IPS-NIHi11 (cell line): ENCODE measurements at places on chromosomes 16 and 17.

DNA sequence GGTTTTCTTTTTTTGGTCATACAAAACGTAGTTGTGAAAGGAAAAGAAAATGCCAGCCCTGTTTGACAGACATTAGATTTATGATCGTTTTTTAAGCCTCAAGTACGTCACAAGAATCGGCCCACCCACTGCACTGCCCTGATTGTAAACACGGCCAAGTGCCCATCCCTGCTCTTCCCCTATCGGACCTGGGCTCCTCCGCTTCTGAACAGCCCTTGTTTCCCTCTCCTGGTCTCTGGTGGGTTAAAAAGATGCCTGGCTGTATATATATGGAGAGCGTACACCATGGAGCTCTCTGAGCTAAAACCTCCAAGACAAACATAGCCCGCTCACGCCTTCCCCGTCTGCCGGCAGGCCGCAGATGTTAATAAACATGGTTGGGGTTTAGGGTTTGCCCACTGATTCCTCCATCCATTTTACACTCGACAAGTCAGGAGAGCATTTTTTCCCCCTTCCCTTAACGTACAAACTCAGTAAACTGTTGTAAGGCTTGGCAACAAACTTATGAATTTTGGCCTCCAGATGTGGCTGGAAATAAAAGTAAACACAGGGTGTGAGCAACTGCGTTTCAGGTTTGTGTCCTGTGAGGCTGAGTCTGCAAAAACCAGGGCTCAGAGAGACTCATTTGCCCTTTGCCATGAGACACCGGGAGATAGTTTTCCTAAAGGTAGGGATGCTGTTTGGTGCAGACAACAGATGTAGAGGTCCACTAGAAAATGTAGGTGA is 325.9 kb downstream of the SOX9 start:
- no peak for DNase-seq

DNA sequence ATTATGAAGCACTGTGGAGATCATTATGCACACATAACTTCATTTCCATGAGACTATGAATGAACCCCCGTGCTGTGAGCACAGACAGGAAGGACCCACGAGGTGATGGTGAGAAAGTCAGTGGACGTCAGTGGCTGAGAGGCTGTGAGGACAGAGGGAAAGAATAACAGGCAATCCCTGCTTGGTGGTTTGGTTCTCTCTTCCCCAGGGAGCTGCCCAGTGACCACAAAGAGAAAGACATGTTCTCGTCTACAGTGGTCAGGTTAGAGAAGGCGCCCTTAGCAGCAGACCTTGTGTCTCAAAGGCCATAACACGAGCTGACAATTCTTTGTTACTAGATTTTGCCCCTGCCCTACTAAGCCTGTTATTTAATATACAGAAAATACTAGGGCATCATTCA is 609.2 kb downstream of the TOX3 start:
- DNase-seq = no peak

GRCh38 chr16:55494994-55495421 is 13.9 kb upstream of the LPCAT2 start:
- peak; percentile 46 for DNase-seq

DNA sequence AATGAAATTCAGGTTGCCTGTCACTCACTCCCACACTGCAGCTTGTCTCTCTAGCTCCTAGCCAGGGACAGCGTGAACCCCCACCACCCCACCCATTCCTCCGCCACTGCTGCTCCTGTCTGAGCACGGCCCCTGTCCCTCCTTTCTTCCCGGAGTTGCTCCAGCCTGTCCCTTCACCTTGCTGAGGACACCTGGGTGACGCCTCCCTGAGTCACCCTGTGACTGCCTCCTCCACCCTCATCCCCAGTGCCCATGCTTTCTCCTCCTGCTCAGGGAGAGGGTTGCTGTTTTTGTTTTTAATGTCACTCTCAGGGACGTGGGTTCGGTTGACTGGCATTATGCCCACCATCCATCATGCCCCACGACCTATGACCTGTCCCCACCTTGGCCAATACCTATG is 25.8 kb upstream of the NAT9 start:
- no peak for DNase-seq
